Stimulated activated CD4-positive, alpha-beta T cell treated with anti-CD3 and anti-CD28 coated beads, Interleukin-1b, Interleukin-23, amount 100 ng/mL, for 1 hour (primary cell): ENCODE measurements at places on chromosomes 6 and 20.

- no peak for DNase-seq
Measured at GRCh38 chr6:98946879-98947410, 801 bp downstream of the FBXL4 start.

GRCh38 chr6:16319813-16320532 lies 81.6 kb downstream of the GMPR start:
- DNase-seq, result peak; percentile 35

GRCh38 chr6:49636713-49637349 lies at the start of gene RHAG:
TSS of gene RHAG (minus strand) at chr6:49636839. CDS start at chr6:49636812, 27 bp downstream.
- DNase-seq, result no peak

DNA sequence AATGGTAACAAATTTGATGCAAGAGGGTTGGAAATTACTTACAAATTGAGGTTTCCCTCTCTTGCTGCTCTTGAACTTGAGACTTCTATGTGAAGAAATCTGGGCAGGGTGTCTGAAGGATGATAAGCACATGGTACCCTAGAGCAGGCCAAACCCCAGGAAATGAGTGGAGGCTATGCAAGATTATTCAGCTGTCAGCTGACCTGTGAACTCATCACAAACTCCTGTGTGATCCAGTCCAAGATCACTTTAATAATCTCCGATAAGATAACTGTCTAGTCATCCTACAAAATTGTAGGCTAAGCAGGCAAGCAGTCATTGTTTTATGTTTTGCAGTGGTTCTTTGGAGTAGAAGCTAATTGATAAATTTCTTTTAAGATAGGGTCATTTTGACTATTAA lies 213.1 kb downstream of the BTBD3 start:
- DNase-seq, result no peak

DNA sequence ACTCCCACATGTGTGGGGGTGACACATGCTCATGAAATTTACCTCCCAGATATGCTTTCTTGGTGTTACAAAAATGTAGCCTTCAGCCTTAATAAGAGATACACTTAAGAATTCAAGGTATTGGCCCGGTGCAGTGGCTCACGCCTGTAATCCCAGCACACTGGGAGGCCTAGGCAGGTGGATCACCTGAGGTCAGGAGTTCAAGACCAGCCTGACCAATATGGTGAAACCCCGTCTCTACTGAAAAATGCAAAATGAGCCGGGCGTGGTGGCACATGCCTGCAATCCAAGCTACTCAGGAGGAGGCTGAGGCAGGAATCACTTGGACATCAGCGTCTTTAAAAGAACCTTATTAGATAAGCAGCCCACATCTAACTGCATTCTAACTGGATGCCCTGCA lies 614.3 kb upstream of the CDH4 start:
- DNase-seq, result no peak

DNA sequence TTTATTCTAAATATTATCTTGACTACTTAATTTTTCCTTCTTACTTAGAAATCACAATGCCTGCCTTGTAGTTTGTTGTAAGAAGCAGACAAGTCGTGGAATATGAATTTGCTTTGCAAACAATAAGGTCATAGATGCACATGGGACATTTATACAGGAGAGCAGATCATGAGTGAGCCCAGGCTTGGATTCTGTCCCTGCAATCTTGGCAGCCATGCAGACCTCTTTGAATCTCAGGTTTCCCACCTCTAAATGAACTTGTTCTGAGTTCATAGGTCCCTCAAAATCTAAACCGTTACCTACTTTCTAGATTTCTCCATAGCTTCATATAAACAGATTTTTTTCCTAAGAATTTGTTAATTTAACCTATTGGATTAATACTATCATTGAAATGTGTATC lies 19.5 kb downstream of the KIAA0408 start:
- DNase-seq, result no peak

DNA sequence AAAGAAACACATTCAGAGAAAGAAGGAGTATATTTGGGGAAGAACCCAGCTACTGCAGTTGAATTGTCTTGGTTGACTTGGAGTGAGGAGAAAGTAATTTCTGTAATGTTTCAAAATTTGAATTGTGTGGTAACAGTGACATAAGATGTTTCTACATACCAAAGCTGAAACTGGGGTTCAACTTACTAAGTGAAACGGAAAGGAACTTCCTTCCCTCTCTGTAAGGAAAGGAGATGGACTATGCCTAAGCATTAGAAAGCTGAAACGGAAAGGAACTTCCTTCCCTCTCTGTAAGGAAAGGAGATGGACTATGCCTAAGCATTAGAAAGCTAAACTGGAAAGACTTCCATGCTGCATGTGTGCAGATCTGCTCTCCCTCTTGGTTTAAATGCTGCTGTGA lies 46.0 kb downstream of the HUS1B start:
- no peak for DNase-seq

DNA sequence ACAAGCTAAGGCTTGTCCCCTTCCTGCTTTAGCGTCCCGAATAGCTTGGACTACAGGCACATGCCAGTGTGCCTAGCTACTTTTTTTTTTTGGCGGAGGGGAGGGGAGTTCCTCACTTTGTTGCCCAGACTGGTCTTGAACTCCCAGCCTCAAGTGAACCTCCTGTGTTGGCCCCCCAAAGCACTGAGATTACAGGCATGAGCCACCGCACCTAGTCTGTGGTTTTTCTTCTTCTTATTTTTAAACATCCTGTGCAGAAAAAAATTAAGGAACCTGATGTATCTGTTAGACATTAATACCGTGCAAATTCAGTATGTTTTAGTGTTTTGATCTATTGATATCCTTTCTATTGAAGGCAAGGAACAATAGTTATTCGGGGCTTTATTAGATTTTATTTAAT lies 25.7 kb downstream of the HIVEP1 start:
- DNase-seq, result no peak

GRCh38 chr6:3990692-3991491 lies 88.0 kb downstream of the FAM217A start:
- peak; percentile 70 for DNase-seq

GRCh38 chr6:55679503-55679902 lies 100.5 kb upstream of the HMGCLL1 start:
- no peak for DNase-seq

- no peak for DNase-seq
Measured at GRCh38 chr6:128395596-128395995, 124.8 kb downstream of the PTPRK start.

GRCh38 chr6:69042297-69042696 lies 407.2 kb downstream of the ADGRB3 start:
- DNase-seq, result no peak

DNA sequence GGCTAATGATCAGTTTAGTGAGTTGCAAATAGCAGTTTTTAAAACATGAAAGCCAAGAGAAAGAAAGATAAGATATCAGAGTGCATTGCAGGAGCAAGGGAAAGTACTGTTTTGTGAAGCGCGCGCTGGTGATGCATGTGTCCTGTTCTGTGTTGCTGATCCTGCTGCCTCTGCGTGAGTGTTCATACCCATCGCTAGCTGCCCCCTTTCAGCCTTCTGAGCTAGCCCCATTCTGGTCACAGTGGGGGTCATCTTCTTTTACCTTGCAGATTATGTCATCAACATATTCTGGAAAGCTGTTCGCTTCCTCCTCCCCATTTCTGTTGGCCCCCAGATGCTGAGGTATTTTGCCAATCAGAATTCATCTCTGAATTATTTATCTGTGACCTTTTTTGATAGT lies 1.9 kb downstream of the MRAP2 start:
- DNase-seq, result no peak

GRCh38 chr6:121896363-121896762 lies 460.9 kb downstream of the GJA1 start:
- no peak for DNase-seq

DNA sequence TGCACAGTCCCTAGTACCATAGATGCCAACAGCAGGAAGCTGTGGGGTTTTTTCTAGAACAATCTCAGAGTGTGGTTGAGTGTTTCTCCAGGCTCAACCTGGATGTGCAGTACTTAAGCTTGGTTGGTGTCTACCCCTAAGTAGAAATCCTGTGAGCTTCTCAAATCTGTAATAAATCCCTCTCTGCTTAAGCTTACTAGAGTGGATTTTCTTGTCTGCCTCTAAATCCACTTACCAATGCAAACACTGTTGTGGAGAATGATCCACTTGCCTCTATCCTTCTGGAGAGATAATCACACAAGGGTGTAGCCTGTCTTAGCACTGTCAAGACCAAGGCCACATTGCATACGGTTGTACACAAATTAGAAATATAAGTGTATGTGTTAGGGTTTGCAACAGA lies 43.3 kb upstream of the CLIC5 start:
- no peak for DNase-seq

DNA sequence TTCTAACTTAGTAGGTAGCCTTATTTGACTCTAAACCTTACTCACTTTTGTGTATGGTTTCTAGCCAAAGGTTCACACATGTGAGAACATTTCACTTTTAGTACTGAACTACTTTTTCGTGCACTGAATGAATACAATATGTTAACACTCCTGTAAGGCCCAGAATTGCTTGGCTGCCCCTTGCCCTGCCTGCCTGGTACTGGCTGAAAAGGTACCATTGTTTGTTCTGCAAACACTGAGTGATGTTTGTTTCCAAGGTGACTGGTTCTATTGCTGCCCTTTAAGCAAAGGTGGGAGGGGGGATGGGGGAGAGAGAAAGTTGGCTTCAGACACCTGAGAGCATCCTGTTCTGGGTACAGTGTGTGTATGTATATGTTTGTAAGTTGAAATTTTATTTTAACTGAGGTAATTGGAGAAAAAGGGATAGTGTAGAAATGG lies 31.2 kb downstream of the RREB1 start:
- no peak for DNase-seq

- DNase-seq, result no peak
Measured at GRCh38 chr6:133894369-133894768, 5.5 kb downstream of the TCF21 start.

GRCh38 chr6:43334466-43335095 lies 26.0 kb upstream of the CRIP3 start:
- no peak for DNase-seq

GRCh38 chr20:5845681-5846615 lies 95.7 kb downstream of the SHLD1 start:
- DNase-seq, result no peak

- DNase-seq, result no peak
Measured at GRCh38 chr20:40319741-40320516, 369.1 kb downstream of the MAFB start.

DNA sequence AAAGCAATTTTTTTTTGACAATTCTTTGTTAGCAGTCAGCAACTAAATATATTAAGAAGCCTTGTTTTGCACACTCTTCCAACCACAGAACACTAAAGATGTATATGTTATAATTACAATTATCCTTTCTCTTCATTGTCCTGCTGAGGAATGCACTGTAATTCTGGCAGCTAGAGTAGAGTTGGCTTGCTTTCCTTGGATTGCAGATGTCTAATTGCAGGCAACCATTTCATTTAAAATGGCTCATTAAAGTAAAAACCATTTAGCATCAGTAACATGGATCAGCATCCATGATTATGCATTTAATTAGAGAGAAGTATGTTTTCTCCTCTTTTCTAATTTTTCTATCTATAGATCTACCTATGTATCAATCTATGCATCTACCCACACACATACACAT lies 335.4 kb downstream of the GRIK2 start:
- no peak for DNase-seq

DNA sequence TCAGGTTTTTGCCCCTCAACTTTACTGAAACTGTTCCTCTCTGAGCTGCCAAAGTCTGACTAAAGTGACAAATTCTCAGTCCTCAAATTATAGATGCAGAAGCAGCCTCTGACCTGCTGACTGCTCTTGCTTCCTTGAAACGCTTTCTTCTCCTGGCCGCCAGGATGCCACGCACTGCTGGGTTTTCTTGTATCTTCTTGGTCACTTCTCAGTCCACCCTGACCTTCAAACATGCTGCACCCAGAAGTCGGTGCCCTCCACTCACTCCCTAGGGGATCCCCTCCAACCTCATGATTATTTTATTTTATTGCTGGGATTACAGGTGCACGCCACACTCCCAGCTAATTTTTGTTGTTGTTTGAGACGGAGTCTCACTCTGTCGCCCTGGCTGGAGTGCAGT lies 24.7 kb downstream of the SYNJ2 start:
- no peak for DNase-seq

DNA sequence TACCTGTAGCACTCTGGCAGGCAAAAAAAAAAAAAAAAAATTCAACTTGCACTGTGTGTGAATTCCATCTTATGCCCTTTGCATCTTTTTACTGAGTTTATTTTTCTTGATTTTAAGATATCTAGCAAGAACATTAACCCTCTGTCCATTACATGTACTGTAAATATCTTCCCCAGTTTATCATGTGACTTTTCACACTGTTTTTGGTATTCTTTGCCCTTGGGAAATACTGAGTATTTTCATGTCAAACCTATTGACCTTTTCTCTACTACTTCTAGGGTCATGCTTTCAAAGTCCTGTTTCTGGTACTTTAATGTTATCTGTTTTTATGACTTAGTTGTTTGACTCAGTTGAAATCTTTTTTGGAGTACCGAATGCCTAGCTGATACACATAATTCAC lies 843 bp upstream of the HUS1B start:
- no peak for DNase-seq

DNA sequence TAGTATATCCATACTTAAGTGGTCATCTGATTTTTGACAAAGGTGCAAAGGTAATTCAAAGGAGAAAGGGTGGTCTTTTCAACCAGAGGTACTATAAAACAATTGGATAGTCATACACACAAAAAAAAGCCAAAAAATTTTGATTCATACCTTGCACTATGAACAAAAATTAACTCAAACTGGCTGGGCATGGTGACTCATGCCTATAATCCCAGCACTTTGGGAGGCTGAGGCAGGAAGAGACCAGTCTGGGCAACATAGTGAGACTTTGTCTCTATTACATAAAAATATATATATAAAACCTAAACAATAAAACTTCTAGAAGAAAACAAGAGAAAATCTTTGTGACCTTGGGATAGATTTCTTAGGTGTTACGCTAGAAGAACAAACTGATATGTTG lies 43.8 kb upstream of the ADIG start:
- DNase-seq, result no peak
